ENCODE measurements at places on chromosomes 13 and 19. TPM values are rescaled to one million over a fixed set of nuclear protein-coding genes. Genes with fewer than 3 reads are reported as not detected.

Gene SIGLEC10
- total RNA-seq, result not detected

Gene NPHS1
- total RNA-seq, result not detected

Gene TMPRSS9
- total RNA-seq, result not detected

Gene NLRP4
- not detected for total RNA-seq

Gene MATK
- total RNA-seq, result not detected

Gene VN1R4
- not detected for total RNA-seq

Gene CABP5
- not detected for total RNA-seq

Gene FOSB
- 11.8 TPM for total RNA-seq

Gene SSC5D
- total RNA-seq, result 0.74 TPM

Gene CACNA1A
- 0.20 TPM for total RNA-seq

Gene IL17D
- total RNA-seq, result 2.3 TPM

Gene CEACAM16
- total RNA-seq, result not detected

Gene IFNL1
- total RNA-seq, result not detected

Gene CD33
- total RNA-seq, result not detected

Gene ZNF285
- 2.4 TPM for total RNA-seq

Gene GIPC3
- total RNA-seq, result 1.4 TPM

Gene CHST8
- total RNA-seq, result 0.33 TPM
